ENCODE measurements at places on chromosomes 5 and 9. TPM values are rescaled to one million over a fixed set of nuclear protein-coding genes. Genes with fewer than 3 reads are reported as not detected.

GRCh38 chr5:33462456-33462855 is 21.7 kb downstream of the TARS1 start:
- DNase-seq: no peak

GRCh38 chr9:116986015-116986414 is 298.9 kb downstream of the TRIM32 start:
- no peak for DNase-seq

DNA sequence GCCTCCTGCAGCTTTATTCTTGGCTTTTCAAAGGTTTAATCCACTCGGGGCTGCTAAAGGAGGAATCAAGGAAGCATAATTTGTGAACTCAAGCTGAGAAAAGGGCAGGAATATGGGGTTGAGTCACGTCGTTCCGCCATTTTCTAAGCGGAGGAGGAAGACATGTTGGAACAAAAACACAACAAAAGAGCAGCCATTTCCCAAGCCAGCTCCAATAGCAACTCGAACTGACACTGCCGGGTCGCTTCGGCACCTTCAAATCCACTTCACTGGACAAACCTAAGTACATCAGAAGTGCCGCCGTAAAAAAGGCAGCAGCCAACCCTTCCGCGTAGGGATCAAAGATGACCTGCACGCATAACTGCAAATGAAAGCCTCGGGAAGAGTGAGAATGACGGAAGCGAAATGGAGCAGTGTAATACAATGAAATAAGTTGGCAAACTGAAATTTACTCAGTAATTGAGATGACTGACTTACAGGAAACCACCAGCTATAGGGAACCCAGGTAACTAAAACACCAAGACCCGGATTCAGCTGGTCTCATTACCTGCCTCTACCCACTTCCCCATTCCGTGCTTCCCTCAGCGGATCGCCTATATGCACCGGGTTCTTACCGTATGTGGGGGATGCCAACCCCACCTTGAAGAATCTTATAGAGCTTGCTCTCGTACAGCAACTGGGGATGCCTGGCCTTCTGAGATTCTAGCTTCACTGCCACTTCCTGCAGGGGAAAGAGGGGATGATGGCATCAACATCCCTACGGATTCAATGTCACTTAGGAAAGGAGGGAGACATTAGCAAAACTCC is 1.6 kb downstream of the CSNK1A1 start:
- no peak for DNase-seq

DNA sequence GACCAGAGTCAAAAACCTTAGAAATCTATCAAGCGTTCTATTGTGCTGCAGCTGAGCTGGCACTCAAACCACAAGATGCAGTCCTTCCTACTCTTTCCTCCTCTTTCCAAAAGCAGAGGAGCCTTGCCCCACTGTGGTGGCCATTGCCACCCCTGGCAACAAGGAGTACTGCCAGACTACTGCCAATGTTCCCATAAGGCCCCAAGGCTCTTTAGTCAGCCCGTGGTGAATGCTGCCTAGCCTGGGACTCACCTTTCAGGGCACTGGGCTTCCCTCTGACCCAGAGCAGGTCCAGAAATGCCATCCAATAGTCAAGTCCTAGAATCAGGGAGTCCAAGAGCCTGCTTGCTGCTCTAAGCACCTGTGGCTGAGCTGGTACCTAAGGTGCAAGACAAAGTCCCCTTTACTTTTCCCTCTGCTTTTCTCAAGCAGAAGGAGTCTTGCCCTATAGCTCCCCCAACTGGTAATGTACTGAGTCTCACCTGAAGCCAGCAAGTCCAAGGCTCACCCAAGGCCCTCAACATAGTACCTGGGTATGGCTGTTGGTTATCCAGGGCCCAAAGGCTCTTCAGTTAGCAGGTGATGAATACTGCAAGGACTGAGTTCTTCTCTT is 219.4 kb downstream of the ATPSCKMT start:
- DNase-seq: no peak

DNA sequence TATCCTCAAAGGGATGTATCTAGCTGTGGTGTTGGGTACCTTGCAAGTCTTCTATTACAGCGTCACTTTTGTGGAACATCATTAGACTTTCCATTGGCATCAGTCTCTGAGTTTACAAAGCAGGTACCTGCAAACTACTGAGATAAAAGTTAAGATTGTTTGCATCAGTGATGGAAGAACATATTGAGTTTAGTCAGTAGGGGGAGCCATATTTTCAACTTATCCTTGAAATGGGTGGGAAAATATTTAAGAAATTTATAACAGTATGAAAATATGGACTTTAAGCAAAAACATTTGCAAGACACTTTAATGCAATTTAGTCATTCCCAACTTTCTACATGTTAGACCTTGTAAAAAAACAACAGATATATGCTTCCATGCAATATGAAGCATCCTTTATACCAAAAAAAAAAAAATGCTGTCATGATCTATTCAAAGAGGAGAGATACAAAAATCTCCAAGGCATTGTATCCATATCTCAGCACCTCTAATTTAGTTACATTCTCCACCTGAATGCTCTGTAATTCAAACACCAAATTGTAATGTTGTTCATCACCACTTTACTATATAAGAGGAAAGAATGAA is 98.6 kb upstream of the ADAMTS19 start:
- DNase-seq: no peak

- no peak for DNase-seq
Measured at GRCh38 chr9:109329638-109330258, 8.9 kb upstream of the EPB41L4B start.

DNA sequence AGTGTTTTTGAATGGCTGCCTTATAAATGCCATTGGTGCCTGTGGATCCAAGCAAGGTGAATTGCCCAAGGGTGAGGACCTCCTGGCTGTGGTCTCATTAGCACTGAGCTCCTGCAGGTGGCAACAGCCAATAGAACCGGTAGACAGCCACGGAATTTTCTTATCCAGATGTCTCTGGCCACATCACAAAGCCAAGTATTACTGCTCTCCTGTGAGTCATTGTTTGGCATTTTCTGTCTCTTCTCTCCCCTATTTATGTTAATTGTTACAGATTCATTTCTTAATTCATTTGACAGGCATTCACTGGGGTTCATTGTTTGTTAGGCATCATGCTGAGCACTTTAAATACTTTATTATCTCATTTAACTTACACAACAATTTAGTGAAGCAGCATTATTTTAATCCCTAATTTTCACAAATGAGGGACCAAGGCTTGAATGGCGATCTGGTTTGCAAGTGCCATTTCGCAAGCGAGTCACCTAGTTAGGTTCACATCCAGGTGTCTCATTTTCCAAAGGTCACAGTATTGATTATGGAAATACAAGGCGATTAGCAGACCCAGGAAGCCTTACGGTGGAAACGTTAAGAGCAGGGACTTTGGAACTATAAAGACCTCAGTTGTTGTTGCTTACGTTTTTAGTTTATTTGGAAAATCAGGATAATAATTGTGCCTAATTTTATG is 58.2 kb upstream of the DPYSL3 start:
- DNase-seq: no peak

GRCh38 chr5:11181940-11182339 is 420.9 kb upstream of the DAP start:
- no peak for DNase-seq

GRCh38 chr5:172904643-172905345 is 54.4 kb upstream of the RPL26L1 start:
- DNase-seq: no peak

DNA sequence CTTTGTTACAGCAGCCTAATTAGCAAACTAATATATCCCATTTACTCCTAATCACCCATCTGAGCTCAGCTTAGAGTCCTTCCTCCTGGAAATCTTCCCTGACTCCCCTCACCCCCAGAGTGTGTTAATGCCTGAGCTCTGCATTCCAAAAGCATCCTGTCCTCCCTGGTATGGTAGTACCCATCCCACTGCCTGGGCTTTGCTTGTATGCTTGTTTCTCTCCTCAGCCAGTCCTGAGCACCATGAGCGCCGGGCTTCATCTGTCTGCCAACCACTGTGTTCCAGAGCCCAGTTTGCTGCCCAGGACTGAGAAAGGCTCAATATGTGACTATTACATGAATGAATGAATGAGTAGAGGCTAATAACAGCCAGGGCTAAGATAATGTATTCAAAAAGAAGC is 272.4 kb downstream of the CDK5RAP2 start:
- no peak for DNase-seq

DNA sequence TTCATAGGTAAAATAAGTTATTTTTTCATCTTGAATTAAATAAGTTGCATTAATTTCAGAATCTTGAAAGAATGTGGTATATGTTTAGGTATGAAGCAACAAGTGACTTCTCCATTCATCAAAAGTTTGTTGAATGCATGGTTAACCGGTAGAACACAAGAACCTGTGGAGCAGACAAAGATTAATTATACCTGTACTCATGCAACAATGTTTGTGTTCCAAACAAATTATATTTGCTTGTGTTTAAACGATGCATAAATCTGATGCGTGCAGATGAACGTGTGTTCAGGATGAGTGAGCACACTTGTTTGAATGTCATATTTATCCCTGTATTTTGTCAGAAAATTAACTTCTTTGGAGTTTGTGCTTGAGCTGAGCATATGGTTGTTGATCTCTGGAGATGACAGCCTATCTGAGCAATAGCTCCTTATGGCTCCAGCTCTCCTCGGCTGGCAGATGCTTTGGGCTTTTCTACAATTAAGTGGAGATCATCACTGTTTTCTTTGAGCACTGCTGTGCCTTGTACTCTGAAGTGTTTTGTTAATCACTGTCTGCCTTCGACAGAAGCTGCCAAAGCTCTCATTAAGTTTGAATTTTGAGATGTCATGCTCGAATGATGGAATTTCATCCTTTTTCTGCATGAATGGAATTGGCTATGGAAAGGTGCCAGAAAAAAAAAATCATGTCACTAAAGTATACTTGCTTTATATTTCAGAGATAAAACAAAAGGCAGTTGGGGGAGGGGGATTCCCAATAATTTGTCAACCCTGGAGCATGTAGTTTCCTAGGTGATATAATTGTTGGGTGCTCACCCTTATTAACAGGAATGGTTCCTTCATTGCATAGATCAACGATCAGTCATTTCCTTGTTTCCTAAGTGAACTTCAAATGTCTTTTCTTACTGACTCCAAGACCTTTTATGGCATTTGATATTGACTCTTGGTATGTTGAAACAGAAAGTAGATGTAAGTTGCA is 502.5 kb upstream of the ARRDC3 start:
- DNase-seq: no peak

GRCh38 chr9:105401651-105402050 is 46.2 kb upstream of the FSD1L start:
- no peak for DNase-seq

DNA sequence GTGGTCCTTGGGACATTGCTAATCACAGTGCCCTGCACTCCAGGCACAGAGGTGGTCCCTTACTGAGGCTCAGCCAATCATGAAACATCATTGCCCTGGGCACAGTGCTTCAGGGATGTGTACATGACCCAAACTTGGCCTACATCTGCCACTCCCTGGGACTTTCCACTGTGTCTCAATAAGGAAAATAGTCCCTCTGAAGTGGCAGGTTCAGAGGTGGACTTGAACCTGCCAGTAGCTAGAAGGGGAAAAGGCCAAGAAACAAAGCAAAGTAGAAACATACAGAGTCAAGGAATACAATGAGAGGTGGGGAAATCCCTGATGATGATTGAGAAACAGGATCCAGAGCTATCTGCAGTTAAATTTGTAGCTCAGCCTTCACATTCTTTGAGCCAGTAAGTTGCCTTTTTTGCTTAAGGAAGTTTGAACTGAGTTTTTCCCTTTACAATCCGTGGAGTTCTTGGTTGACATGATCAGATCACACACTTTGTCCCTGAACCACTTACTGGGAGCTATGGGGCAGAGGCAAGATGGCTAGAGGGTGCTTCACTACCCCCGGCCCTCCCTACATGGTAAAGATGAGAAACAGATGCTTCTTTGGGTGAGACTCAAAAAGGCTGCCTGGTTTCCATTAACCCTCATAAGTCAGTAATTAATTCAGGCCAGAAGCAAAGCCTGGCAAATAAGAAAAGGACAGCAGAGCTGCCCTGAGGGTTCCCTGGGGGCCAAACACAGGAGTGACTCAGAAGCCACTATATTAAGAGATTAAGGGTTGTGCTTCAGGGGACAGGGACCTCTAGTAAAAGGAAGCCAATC is 57.6 kb downstream of the SH3TC2 start:
- no peak for DNase-seq

DNA sequence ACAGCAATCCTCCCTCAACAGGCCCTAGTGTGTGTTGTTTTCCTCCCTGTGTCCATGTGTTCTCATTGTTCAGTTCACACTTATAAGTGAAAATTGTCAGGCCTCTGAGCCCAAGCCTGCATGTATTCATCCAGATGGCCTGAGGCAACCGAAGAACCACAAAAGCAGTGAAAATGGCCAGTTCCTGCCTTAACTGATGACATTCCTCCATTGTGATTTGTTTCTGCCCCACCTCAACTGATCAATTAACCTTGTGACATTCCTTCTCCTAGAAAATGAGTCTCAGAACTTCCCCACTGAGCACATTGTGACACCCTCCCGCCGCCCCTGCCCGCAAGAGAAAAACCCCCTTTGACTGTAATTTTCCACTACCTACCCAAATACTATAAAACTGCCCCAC is 17.4 kb upstream of the TRPC7 start:
- DNase-seq: no peak

GRCh38 chr9:71858812-71859211 is 52.2 kb downstream of the ABHD17B start:
- no peak for DNase-seq

DNA sequence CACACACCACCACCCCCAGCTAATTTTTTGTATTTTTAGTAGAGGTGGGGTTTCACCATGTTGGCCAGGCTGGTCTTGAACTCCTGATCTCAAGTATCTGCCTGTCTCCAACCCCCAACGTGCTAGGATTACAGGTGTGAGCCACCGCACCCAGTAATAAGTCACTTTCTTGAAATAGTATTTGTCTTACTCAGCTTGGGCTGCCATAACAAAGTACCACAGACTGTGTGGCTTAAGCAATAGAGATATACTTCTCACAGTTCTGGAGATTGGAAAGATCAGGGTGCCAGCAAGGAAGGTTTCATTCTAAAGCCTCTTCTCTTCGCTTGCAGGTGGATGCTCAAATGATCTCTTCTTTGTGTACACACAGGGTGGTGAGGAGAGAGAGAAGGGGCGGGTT is 99.8 kb downstream of the ARRDC3 start:
- DNase-seq: no peak

GRCh38 chr5:35372482-35372881 is 142.2 kb upstream of the PRLR start:
- no peak for DNase-seq

- DNase-seq: no peak
Measured at GRCh38 chr5:171823269-171823668, 37.7 kb downstream of the SMIM23 start.

- DNase-seq: no peak
Measured at GRCh38 chr5:72818866-72819534, 2.5 kb downstream of the TNPO1 start.

The SPINK14 gene
- total RNA-seq: not detected

The FOXB2 gene
- not detected for total RNA-seq

The TTLL11 gene
- 8.2 TPM for total RNA-seq

The MARVELD2 gene
- 1.9 TPM for total RNA-seq

The NUTM2F gene
- not detected for total RNA-seq

The IQGAP2 gene
- total RNA-seq: 3.6 TPM

The SMIM33 gene
- total RNA-seq: not detected

The SOHLH1 gene
- total RNA-seq: not detected

The PCSK1 gene
- 2.5 TPM for total RNA-seq

The IFNA13 gene
- total RNA-seq: not detected

The SLC28A3 gene
- total RNA-seq: under 0.01 TPM

The C9orf50 gene
- not detected for total RNA-seq

The TLR4 gene
- total RNA-seq: 38.6 TPM

The ASS1 gene
- total RNA-seq: 1.3 TPM

The PTGS1 gene
- total RNA-seq: 4.2 TPM

The PTGES2 gene
- 63.4 TPM for total RNA-seq
